ENCODE measurements at places on chromosomes 6 and 20.

DNA sequence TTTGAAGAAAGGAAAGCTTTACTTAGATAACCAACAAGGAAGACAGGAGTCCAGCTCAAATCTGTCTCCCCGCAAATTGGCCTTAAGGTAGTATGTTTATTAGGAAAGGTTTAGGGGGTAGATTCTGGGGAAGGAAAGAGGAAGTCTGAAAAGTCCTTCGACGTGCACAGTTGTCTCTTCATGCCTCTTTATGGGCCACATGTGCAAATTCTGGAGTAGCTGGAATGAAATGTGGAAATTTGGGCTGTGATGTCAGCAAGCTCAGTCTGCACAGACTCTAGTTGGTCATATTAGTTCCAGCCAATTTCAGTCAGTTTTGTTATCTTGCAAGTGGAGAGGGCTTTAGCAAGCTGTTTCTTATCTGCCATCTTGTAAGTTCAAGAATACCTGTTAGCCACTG, 50.1 kb downstream of the NUP153 start:
- DNase-seq = no peak

GRCh38 chr20:16541226-16541625, 32.0 kb downstream of the KIF16B start:
- no peak for DNase-seq

GRCh38 chr6:47256981-47257730, 52.5 kb downstream of the TNFRSF21 start:
- no peak for DNase-seq

- DNase-seq = no peak
Measured at GRCh38 chr6:44480097-44480541, 92.6 kb downstream of the CDC5L start.

- DNase-seq = no peak
Measured at GRCh38 chr6:15132854-15133670, 112.8 kb upstream of the JARID2 start.

GRCh38 chr6:126716032-126716431, 376.1 kb downstream of the CENPW start:
- DNase-seq = no peak

DNA sequence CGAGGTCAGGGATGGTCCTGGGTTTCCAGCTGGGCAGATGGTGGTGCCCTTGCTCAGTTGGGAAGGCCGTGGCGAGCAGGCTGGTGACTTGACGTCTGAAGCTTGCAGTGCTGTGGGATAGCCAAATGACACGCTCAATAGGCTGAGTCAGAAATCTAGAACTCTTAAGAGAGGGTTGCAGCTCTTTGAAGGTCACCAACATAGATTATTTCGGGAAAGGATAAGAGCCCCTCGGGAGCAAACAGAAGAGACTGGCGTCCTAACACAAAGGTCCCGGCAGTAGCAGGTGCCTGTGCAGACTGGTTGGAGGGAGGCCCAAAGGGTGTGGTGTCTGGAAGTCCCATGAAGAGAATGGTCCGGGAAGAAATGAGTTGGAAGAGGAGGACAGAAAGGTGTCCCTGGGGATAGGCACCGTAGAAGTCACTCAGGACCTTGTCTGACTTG, 18.4 kb downstream of the PKIG start:
- DNase-seq = no peak

DNA sequence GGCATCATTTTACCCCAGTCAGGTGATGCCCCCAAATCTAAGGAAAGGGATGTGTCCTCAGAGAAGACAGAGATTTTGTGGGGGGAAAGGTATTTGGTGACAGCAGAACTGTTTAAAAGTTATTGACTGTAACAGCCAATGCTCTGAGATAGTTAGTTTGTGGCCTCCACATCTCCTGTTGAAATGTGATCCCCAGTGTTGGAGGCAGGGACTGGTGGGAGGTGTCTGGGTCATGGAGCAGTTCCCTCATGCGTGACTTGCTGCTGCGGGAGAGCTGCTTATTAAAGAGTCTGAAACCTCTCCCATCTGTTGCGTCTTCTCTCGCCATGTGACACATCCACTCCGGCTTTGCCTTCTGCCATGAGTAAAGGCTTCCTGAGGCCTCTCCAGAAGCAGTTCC, 282.8 kb upstream of the FOXQ1 start:
- no peak for DNase-seq

DNA sequence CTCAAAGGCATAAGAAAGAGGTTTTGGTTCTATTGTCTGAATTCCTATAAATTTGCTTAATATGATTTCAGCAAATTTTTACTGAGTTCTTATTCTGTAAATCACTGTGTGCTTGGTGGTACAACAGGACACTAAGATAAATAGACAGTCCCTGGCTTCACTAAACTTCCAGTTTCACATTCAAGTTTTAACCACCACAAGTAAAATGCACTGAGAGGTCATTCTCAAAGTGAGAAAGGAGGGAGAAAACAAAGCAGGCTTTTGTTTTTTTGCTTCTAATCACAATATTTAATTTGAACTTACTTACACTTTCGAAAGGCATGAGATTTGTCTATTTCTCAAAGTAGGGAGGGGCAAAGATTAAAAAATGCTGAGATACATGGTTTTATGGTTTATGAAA, 445.7 kb downstream of the CDC5L start:
- DNase-seq = no peak

GRCh38 chr6:139519571-139520031, 145.2 kb upstream of the CITED2 start:
- DNase-seq = no peak

GRCh38 chr6:98821756-98822405, 12.5 kb upstream of the POU3F2 start:
- DNase-seq = no peak

- no peak for DNase-seq
Measured at GRCh38 chr20:56625837-56626236, 3.3 kb upstream of the TFAP2C start.

DNA sequence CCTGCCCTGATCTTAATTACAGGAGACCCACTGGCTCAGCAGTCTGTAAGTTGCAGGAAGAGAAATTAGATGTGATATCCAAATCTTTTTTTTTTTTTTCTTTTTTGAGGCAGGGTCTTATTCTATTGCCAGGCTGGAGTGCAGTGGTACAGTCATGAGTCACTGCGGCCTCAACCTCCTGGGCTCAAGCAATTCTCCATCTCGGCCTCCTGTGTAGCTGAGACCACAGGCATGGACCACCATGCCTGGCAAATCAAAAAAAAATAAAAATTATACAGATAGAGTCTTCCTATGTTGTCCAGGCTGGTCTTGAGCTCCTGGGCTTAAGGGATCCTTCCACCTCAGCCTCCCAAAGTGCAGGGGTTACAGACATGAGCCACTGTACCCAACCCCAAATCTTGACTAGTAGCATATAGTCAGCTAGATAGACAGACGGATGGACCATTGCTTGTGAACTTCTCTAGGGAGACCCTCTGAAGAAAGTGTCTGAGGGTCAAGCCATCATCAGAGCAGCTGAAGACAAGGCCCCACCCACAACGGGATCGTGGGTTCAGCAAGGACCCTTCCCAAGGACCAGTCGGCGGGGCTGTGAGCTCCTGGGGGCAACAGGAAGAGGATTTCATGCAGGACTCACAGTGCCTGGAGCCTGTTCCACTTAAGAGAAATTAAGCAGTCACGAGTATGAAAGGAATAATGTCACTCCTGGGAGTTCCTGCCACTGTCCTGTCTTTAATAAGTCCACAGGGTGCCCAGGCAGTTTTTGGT, 222.7 kb downstream of the ANKRD60 start:
- DNase-seq = no peak

DNA sequence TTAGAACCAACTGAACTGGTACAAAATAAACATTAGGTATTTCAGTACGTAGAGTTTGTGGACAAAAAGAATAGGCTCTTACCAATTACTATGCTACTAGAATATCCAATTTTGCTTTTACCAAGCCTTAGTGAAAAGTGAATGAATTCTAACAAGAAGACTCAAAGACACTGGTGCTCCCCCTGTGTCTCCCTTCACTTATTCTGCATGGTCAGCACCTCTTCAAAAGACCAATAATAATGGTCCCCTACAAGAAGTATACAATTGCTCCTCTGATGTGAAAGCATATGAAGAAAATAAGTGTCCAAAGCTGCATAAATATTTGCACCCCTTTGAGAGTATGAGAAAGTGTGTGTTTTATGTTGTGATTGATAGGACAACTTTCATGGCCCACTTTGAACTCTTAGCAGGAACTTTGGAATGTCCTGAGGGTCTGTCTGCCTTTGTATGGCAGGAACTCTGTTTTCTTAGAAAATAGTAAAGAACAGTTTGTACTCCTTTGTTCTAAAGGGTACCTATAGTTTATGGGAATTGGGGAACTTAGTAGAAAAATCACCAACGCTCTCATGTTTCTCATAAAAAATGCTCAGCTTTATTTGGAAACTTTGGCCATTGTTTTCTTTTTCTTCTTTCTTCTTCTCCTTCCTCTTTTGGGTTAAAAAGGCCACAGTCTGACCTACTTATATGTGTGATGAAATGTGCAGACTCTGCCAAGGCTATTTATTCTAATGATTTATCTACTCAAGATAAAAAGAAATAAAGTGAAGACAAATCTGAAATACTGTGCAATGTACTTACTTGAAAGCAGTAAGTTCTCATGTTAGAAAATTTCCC, 352.4 kb downstream of the LAMA2 start:
- DNase-seq = no peak

DNA sequence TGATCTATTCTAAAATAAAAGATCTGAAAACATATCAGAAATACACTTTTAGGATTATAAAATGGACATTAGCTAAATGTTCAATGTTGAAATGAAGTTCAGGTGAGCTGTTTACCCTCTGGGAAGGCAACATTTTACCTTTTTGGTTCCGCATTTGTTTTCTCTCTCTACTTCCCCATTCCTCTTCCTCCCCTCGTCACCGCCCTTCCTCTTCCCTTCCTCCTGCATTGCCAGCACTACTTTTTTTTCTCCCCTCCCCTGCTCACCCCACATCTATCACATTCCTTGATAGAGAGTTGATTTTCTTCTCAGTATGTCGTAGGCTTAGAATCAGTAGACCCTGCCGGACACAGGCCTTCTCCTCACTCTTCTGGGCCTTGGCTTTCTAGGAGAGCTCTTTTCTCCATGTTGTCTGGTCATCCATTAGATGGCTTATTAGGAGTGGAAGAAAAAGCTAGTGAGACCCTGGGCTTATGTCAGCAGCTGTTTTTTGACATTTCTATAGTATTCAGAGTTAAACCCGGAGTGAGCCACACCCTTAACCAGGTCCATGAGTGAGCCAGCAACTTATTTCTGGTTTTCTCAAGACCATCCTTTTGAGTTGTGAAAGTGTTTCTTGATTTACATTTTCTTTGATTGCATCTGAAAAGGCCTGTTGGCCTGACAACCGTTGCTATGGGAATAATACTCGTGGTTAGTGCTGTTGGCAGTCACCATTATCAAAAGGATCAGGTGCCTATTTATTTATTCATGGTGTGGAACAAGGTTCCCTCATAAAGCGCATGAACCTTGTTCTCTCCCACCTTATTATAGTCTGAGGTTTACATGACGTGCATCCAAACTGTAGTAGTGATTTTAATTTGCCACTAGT, 90.9 kb downstream of the DTD1 start:
- no peak for DNase-seq

GRCh38 chr20:38222231-38222922, 38.2 kb downstream of the KIAA1755 start:
- DNase-seq = peak; percentile 81

DNA sequence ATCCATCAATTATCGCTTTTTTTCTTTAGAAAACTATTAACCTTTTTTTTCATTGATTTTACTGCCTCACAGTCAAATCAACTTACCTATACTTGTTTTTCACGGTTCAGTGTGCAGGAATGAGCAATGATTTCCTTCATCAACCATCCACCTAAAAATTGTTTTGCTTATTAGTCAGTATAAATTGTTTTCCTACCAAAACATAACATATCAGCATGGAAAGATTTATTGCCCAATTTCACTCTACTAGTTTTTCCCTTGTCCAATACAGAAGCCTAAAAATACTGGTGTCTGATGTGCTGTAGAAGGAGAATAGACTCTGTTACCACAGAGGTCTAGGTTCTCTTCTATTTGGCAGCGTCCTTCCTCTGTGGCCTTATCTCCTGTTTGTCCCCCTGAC, 558.2 kb upstream of the CITED2 start:
- no peak for DNase-seq

GRCh38 chr6:167788563-167788903, 38.2 kb upstream of the AFDN start:
- DNase-seq = no peak

GRCh38 chr6:92538926-92539325, 880.4 kb downstream of the EPHA7 start:
- DNase-seq = no peak

- DNase-seq = no peak
Measured at GRCh38 chr20:32918751-32919150, 60.0 kb downstream of the EFCAB8 start.

DNA sequence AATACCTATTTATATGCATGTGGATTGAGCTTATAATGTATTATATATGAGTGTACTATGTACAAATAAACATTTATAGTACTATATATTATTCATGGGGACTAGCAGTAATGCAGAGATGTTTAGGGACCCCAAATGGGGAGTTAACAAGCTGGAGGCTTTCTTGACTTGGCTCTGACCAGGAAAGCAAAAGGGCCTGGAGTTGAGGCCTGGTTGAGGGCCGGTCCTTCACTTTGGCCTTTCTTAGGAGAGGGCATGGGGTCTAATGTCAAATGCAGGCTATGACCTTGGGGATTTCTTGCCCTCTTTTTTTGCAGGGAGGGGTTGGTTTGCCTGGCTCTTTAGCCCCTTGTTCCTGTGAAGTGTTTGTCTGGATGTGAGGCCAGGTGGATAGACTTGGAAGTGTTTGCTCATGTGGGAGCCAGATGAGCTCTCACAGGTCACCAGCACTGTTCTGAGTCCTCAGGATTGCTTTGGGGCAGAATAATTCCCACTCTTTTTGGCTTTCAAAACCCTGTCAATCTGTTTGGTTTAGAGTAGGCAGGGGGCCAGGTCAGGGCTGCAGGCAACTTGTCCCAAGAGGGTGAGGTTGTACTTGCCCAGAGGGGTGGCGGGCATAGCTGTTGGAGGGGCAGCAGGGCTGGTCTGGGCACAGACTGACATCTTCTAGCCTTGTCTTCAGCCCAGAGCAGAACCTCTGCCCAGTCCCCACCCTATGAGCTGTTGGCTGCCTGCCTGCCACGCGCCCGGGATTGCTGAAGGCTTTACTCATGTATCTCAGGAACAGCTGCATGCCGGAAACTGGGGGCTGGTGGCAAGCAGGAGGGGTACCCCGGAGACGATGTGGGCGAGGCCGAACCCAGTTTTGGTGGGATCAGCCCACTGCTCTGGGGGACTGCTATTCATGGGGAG, 14.6 kb downstream of the TJAP1 start:
- no peak for DNase-seq

- no peak for DNase-seq
Measured at GRCh38 chr6:130076512-130076911, 58.1 kb downstream of the L3MBTL3 start.

- no peak for DNase-seq
Measured at GRCh38 chr6:165249808-165250207, 59.6 kb downstream of the C6orf118 start.

Data from GM10248 (cell line).